ENCODE measurements at places on chromosomes 6 and 20. TPM values are rescaled to one million over a fixed set of nuclear protein-coding genes. Genes with fewer than 3 reads are reported as not detected.

BNIP5 gene
- total RNA-seq: not detected

PTPRT gene
- total RNA-seq: 17.8 TPM

WDR46 gene
- total RNA-seq: 42.6 TPM

C2 gene
- 4.7 TPM for total RNA-seq

SLC18B1 gene
- 16.4 TPM for total RNA-seq

PRRT1 gene
- total RNA-seq: 0.78 TPM

GMDS gene
- total RNA-seq: 6.1 TPM

THBD gene
- total RNA-seq: 0.94 TPM

FAXC gene
- 49.3 TPM for total RNA-seq

RIN2 gene
- total RNA-seq: 20.0 TPM

KHDRBS2 gene
- total RNA-seq: 66.8 TPM

CPXM1 gene
- total RNA-seq: 7.8 TPM

RAB32 gene
- total RNA-seq: 10.0 TPM

GPLD1 gene
- total RNA-seq: 12.6 TPM

HLA-B gene
- total RNA-seq: 34.3 TPM
